ENCODE measurements at places on chromosomes 1 and 21.

DNA sequence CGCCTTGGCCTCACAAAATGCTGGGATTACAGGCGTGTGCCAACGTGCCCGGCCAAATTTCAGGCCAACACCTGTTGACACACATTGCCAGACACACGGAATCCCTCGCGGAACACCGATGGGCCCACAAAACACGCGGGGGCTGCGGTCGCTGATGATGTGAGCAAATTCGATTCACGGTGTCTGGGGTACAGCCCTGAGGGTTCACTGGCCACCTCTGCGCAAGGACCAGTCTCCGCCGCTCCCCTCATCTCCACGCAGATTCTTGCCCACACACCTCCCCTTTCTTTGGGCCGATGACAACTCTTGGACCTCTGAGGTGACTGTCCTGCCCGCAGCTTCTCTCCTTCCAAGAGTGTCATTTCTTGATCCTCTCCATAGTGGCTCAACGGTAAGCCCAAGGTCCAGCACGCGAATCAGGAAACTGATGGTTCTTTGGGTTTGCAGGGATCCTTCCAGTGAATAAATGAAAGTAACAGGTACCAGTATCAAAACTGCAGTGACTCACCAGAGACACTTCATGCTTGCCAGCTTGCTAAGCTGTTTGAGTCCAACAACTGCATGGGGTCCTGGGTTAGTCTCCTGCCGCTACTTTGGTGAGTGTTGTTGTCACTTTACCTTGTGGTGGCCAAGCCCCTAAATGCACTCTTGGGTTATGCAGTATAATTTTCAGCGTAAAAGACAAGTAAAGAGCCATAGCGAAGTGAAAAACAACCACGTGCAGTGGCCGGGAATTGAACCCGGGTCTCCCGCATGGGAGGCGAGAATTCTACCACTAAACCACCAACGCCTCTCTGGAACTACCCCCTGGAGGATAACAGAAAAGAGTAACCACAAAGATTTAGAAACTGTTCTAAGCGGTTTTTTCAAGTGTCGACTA, 11.0 kb upstream of the RNU1-3 start:
- DNase-seq, result peak; percentile 54

GRCh38 chr1:187038784-187039183, 210.0 kb downstream of the PLA2G4A start:
- DNase-seq, result no peak

DNA sequence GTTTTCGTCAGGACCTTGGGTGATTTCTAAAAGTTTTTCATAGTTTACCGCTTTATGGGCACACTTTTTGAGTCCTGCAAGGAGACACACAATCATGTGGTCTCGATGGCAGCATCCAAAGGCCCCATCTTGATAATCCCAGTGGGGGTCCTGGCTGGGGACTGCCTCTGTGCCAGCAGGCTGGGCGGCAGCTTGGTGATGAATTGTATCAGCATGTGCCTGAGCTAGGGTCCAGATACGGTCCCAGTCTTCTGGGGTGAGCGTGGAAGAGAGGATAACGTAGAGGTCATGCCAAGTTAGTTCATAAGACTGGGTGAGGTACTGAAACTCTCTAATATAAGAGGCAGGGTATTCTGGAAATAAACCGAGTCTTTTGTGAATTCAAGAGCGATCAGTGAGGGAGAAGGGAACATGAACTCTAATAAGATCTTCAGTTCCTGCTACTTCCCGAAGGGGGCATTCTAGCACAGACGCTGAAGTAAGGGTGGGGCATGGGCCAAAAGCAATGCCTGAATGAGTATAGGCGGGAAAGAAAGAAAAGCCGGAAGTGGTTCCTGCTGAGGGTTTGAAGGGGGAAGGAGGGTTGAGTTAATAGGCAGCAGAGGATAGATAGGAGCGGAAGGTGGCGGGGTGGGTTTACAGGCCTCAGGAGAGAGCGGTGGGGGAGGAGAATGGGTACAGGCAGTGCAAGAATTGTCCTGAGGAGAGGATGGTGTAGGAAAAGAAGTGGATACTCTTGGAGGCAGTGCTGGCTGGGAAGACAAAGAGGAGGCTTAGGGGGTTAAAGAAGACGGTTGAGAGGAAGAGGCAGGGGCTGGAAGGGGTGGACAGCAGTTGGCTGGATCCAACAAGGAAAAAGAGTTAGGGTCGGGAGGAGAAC, 1.6 kb downstream of the ERVH48-1 start:
- DNase-seq, result peak; percentile 68

DNA sequence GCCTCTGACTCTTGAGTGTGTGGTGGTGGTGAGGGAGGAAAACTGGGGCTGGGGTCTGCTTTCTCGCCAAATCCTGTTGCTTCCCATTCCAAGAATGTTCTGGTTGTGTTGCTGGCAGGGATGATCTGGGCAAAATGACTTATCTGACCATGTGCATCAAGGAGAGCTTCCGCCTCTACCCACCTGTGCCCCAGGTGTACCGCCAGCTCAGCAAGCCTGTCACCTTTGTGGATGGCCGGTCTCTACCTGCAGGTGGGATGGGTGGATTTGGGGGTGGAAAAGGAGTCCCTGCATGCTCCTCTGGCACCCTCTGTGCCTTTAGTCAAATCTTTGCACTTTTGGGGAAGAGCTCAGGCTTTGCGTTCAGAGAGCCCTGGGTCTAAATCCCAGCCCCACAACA, 18.1 kb downstream of the CYP4B1 start:
- DNase-seq, result no peak

DNA sequence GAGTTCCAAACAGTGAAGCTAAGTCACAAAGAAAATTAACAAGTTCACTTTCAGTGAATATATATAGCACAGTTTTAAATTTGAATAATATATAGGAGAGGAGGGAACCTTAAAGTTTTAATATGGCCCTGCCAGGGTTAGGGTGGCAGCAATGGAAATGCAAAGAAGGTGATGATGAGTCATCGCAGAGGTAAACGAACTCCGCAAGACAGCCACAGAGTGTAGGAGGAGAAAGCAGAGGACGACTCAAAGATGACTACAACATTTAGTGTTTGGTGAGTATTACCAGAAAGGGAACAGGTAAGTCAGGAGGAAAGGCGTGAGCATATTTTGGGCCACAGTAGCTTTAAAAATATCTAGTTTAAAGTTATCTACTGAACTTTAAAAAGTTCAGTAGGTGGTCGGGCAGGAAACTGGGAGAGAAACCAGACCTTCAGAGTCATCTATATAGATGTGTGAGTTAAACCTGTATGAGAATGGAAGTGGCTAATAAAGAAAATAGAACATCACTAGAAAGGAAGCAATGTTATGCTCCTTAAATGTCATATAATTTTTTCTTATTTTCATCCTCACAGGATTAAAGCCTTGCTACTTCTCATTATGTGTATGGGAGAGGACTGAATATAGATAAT, 75.7 kb downstream of the UCHL5 start:
- DNase-seq, result no peak

- no peak for DNase-seq
Measured at GRCh38 chr1:55803429-55803828, 588.3 kb upstream of the USP24 start.

DNA sequence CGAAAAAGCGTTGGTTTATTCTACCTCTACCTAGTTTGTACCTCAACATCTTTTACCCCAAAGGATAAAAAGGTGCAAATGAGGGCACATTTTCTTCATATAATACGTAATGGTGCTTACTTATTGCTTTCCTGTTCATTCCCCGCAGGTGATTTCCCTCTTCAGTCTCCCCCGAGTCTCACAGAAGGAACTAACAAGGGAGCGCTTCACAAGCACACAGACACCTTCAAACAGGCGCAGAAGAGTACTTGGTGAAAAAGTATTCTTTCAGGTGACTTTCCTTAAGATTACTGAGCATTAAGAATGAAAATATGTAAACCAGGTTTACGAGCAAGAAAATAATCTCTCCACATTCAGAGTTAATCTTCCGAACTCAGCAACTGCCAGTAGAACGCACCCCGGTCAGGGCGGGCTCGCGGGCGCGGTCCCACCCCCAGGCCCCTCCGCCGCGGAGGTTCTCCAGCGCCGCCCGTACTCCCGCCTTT, 511 bp upstream of the RABGAP1L start:
- no peak for DNase-seq

DNA sequence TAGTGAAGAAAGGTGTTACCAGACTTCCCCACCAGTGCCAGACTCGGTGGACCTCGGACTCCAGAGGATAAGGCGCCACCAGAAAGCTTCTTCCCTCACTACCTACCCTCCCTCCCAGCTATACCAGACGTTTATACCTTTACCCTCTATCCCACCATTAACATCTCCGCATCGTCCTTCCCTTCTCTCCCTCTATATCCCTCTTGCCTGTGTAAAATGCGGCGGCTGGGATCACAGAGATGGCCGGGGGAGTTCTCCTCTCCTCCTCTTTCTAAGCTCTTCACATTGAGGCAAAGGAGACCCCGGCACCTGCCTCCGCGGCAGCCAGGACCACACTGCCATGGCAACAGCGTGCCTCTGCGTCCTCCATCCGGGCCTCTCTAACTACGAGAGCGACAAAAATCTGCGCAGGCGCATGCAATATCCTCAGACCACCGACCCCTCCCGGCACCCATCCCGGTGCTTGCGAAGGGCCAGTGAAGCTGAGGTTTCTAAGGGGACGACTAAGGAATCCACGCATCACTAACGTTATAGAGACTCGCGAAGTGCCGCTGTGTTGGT, at the start of gene CCDC181:
TSS of gene CCDC181 (minus strand) at position 394 of the 561 bp plus-strand sequence. CDS start 2,547 bp downstream, outside the sequence.
- peak; percentile 9 for DNase-seq

- no peak for DNase-seq
Measured at GRCh38 chr1:36096500-36097432, 8.1 kb downstream of the ADPRS start.

DNA sequence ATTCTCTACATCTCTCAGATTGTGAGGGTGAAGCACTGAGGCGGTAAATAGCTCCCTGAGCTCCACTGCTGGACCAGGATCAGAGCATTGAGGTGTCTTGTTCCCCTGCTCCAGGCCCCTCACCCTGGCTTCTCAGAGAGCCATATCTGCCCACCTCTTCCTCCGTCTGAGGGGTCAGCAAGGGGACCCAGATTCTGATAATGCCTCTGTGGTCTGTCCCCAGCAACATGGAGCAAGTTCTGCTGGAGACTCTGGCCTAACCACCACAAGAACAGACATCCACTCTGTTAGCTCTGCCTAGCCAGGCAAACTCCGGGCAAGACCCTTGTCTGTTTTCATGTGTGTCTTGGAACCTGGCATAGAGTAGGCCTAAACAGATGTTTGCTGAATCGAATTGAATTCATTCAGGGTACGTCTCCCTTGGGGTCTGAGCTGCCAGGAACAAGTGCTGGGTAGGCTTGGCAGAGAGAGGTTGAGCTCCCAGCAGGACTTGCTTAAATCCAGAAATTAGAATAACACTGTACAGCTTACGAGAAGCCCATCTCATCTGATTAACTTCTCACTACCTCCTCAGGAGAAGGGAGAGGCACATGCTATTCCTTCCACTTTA, 2.3 kb downstream of the TRAF5 start:
- DNase-seq, result no peak

DNA sequence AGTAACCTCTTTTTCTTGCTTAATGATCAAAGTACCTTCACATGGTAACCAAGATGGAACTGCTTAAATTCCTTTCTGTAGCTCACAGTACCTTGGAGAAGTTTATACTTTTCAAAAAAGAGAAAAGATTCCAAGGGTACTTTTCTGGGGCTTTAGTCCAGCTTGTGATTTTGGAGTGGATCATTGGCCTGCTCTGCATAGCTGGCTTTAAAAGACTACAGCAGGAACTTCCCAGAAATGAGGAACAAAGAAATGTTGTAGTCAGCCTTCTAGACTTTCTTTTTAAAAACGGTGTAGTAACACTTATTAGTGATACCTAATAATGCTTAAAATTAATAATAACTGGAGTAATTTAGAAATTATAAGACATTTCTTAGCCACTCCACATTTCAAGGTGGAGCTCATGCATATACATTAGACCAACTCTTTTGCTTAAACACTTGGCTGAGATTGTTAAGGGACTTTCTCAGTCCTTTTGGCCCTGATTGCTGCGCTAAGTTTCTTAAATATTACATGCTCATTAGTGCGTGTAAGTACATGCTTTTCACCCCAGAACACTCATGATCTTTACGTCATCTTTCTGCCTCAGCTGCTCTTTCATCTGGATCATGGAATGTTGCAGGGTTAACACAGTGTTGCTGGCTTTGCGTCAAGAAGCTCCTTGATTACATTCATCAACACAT, 57.3 kb downstream of the SDCCAG8 start:
- no peak for DNase-seq

- DNase-seq, result no peak
Measured at GRCh38 chr1:200527670-200528069, 92.9 kb downstream of the KIF14 start.

- DNase-seq, result no peak
Measured at GRCh38 chr1:204153667-204154066, 1.8 kb upstream of the ETNK2 start.

- no peak for DNase-seq
Measured at GRCh38 chr21:35025206-35026152, 23.6 kb downstream of the RUNX1 start.

GRCh38 chr1:204574865-204575163, 58.6 kb downstream of the MDM4 start:
- no peak for DNase-seq

GRCh38 chr1:82392513-82392912, 591.8 kb downstream of the ADGRL2 start:
- DNase-seq, result no peak

GRCh38 chr1:58446368-58446767, 100.2 kb downstream of the OMA1 start:
- DNase-seq, result no peak

DNA sequence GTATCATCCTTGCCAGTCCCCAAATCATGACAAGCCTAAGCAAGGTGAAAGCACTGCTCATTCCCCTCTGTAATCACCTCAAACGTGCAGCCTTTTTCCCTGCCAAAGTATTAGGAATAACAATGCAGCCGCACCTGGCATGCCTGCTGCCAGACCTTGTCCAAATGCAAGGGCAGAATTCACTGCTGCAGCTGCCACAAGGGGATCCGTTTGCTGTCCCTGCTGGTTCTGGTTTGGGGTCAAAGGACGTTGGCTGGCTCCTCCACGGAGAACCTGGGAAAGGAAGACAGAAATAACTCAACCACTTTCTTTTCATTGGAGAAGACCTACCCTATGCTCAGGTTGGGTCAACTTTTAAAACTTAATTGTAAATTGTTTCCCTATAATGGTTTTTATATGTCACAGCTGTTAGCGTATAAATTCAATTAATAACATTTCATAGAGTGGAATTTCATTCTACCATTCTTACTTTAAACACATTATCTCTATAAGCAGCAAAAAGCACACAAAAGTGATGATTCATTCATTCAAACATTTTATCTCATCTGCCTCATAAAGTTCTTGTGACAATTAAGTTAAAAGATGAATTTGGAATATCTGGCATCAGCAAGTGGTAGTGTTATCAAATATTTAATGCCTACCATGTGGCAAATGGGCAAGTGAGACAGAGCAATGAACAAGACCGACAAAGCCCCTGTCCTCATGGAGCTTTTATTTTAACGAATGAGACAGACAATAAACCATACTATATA, 59.8 kb upstream of the SDC3 start:
- no peak for DNase-seq

GRCh38 chr1:192873836-192874235, 65.0 kb downstream of the RGS2 start:
- DNase-seq, result no peak

Data from naive thymus-derived CD4-positive, alpha-beta T cell (primary cell).